ENCODE measurements at places on chromosomes 12 and 14.

DNA sequence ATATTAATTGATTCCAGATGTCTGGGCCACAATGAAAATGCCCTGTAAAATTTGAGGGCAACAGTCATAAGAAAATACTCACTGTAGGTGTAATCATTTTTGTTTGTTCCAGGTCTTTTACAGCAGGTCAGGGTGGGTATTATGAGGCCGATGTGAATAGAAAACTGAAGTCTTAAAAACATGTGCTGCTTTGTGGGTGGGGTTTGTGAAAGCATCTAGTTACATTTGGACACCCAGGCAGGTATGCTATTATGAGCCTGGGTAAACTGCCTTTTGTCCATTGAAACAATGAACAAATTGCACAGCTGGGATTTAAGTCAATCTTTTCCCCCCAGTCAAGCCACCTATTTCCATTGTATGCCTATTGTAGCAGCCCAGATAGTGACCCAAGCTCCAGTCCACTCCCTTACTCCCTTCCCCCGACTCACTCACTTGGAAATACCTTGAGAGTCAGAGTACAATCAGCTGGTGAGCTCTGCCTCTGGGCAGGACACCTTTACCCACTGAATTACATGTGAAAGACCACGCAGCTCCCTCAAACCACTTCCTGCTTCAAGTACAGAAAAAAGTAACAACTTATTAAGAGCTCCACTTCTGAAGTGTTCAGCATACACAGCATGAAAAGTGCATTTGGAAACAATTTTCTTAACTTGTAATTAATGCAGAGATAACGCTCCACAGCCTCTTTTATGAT is 1.8 kb downstream of the IGF1 start:
- DNase-seq: no peak

- DNase-seq: no peak
These were observed 690.5 kb downstream of the C12orf50 start for GRCh38 chr12:87338681-87339080.

GRCh38 chr12:11621797-11622423 is 27.6 kb upstream of the ETV6 start:
- no peak for DNase-seq

DNA sequence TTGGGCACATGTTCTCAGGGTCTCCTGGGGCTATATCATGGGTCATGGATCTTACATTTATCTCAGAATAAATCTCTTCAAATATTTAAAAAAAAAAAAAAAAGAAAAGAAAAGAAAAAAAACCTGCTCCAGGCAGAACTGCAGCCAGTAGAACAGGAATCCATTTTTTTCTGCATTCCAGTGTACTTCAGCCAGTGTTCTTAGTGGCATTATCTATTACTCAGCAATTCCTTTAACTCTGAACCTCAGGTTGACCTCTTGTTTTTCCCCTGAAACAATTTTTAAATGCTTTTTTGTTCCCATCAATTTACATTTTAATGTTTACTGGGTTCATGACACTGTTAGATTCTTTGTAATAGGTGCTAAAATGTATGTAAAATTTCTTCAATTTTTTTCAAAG is 66.7 kb upstream of the STXBP6 start:
- no peak for DNase-seq

GRCh38 chr12:105398930-105399329 is 68.4 kb downstream of the C12orf75 start:
- DNase-seq: no peak

GRCh38 chr12:38689195-38689594 is 216.2 kb downstream of the CPNE8 start:
- no peak for DNase-seq

DNA sequence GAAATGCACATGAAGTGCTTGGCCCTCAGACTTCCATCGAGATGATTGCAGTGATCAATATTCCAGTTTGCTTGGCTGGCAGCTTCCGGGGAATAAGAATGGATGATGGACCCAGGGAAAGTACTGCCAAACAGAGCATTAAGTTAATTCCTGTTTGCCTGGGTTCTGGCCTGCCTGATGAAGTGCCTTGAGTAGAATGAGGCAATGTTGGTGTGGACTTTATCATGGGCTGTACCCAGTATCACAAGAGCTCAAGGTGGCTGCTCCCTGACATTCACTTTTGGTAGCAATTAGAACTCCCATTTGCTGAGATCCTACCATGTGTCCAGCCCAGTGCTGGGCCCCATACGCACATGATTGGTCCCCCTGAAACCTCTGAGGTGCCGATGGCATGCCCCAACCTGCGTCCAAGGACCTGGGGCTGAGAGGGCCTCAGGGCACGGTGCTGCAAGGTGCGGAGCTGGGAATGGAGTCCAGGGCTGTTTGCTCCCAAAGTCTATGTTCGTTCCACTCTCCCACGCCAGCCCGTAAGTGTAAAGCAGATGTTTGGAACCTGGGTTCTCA is 80.7 kb downstream of the SLC25A47 start:
- no peak for DNase-seq

- no peak for DNase-seq
These were observed 261.7 kb downstream of the LRFN5 start for GRCh38 chr14:41868396-41868795.

- DNase-seq: peak; percentile 95
These were observed 6.0 kb downstream of the TMCC3 start for GRCh38 chr12:94644141-94644979.

DNA sequence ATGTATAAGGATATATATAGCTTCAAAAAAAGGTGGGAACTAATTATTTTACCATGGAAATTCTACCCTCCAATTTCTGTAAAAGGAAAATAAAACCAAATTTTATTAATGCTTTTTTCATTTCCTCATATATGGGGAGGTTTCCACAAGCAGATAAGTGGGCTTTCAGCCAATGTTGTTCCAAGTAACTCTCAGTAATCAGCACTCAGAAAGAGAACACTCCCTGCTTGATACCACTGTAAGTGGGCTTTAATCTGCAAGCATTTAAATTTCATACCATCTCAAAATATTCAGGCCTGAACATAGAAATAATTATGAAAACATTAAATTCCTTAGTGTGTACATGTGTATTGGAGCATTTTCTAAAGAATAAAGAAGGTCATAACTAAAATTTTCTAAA is 827.6 kb downstream of the C12orf50 start:
- no peak for DNase-seq

- no peak for DNase-seq
These were observed 59.1 kb downstream of the DCAF5 start for GRCh38 chr14:69093631-69094421.

- no peak for DNase-seq
These were observed 23.0 kb upstream of the ST8SIA1 start for GRCh38 chr12:22357531-22357930.

DNA sequence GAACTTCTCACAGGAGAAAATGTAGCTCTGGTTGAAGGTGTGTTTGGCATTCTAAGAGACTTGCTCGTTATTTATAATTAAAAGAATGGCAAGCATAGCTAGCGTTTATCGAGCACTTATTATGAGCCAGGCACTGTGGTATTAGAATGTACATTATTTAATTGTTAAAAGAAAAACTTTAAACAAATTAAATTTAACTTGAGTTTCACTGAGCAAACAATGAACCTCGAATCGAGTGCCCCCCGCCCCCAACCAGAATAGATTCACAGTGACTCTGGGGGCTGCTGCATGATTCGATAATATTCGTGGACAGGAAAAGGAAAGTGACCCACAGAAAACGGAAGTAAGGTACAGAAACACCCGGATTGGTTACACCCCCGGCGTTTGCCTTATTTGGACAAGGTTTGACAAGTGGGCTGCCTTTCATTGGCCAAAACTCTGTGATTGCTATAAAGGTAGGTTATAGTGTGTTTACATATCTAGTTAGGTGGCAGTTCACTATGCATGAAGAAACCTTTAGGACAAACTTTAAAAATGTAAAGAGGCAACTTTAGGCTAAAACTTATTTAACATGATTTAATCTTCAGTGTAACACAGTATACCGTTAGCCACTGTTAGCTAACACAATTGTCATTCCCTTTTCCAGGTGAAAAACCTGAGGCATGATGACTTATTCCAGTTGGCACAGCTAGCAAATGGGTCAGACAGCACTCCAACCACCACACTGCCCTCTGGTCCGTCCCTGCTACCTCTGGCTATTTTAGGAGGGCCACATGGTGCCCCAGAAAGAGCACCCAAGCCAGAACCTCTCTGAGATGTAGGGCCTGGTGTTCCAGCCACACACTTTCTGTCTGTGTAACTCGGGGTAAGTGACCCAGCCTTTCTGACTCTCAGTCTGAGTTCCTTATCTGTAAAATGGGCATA is 7.1 kb downstream of the SCNN1A start:
- DNase-seq: no peak

DNA sequence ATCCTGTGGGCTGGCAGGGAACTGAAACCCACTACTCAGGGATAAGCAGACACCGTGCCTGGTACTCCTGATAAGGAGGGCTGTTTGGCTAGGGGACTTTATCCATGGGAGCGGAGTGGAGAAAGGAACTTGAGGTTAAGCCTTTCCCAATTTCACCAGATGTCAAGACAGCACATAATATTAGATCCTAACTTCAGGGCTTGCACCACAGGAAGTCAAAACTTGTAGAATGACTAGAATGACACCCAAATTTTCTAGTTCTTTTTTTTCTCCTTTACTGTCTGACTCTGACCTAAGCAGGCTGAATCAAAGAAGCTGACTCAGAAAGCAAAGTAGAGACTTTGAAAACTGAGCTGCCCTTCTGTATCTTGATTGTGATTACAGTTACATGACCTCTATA is 7.1 kb upstream of the CGRRF1 start:
- DNase-seq: no peak

DNA sequence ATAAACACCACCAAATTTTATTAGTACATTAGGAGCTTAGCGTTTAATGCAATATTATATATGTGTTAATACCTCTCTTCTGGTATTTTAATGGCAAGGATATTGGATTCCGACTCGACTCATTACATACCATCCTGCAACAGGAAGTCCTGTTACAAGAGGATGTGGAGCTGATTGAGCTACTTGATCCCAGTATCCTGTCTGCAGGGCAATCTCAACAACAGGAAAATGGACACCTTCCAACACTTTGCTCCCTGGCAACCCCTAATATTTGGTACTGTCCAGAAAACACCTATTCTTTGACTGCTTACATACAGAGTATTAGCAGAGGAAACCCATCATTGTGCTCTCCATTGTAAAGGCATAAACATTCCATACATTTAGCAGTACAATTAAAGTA is 45.2 kb downstream of the VEZT start:
- no peak for DNase-seq

DNA sequence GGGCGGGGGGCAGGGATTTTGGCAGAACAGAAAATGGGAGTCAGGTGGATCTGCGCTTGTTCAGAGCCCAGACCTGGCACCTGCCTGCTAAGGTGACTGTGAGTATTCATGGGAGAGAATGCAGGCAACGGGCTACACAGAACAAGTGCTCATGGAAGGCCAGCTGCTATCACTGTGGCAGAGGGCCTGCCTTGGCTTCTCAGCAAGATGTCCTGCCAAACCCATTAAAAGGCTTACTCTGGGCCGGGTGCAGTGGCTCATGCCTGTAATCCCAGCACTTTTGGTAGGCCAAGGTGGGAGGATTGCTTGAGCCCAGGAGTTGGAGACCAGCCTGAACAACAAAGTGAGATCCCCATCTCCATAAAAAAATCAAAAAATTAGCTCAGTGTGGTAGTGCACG is 21.0 kb downstream of the DIO3 start:
- DNase-seq: no peak

- DNase-seq: no peak
These were observed 227.5 kb downstream of the AACS start for GRCh38 chr12:125292700-125293099.

All from kidney epithelial cell (primary cell).